ENCODE measurements at places on chromosomes 13 and 19.

DNA sequence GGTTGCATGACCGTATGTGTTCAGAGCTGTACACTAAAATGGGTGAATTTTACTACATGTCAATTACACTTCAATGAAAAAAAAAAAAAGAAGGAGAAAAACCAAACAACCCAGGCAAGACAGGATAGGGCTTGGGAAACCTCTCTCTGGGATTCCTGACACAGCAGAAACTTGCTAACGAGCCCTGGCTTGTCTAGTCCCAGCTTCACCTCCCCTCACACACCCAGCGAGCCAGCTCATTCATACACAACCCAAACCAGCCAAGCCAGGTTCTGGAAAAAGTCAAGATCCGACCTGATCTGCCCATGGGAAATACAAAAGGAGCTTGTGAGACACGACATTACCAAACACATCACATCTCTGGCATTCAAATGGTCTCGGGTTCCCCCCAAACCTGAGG lies 3.7 kb upstream of the TECR start:
- no peak for DNase-seq

DNA sequence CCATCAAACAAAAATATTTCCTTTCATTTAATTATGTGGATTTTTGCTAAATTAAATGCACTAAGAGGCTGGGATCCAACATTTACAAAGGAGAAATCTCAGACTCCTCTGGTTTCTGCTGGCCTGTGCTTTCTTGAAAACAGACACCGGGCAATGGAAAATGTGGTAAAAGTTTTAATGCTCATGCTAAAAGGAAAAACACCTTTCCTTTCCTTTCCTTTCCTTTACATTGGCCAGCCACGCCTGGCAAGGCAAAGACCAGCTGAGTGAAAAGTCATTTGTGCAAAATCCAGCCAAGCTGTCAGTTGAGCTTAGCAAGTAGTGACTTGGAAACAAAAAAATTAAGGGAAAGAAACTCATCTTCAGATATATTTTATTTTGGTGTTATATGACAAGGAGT lies 240.3 kb downstream of the LACC1 start:
- DNase-seq, result no peak

- no peak for DNase-seq
Observed at GRCh38 chr13:110520431-110521295, 40.9 kb downstream of the RAB20 start.

DNA sequence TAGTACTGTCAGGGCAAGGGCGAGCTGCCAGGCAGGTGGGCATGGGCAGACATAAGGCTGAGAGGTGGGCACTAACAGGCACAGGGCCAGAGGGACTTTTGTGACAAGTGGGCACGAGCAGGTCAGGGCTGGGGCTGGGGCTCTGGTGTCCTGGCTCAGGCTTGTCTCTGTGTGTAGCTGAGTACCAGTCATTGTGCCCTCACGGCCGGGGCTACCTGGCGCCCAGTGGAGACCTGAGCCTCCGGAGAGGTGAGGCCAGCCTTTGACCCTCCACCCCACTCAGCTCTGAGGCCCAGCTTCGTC lies 21.6 kb downstream of the LTBP4 start:
- DNase-seq, result no peak

DNA sequence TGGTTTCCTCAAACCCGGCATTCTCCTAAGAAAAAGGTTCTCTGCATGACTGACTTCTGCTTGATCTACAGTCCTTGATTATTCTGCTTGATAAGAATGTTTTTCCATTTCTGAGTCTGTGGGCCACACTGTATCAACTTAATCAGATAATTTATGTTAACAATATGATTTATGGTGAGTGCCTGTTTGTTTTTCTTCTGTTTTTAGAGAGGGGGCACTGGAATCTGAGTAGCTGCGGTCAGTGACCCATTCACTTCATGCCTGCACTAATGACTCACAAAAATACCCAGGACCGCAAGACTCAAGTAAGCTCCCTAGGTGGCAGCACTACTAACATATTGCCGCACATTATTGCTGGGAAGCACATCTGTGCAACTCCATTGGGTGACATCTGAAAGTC lies 542.3 kb upstream of the ATXN8OS start:
- no peak for DNase-seq

GRCh38 chr19:11949201-11949600 lies 15.6 kb upstream of the ZNF763 start:
- no peak for DNase-seq

GRCh38 chr13:74651121-74651520 lies 516.9 kb upstream of the KLF12 start:
- DNase-seq, result no peak

DNA sequence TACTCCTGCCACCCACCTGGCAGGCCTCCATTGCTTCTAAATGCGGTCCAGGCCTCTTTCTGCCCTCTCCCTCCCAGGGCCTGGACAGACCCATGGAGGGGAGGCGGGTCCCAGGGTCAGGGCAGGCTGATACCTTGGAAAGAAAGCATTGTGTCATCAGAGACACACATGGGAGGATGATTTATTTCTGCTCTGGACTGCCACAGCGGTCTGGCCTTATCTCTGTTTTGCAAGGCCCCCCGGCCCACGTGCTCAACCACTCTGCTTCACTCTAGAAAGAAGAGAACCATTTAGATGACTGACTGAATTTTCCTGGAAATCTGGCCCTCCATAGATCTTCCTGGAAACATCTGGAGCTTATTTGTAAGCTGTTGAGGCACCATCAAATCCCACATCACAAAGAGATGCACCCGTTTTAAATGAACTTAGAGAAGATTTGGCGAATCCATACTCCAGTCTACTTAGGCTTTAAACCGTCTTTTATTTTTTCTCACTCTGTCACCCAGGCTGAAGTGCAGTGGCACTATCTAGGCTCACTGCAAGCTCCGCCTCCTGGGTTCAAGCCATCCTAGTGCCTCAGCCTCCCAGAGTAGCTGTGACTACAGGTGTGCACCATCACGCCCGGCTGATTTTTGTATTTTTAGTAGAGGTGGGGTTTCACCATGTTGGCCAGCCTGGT lies 48.3 kb upstream of the URI1 start:
- DNase-seq, result no peak

DNA sequence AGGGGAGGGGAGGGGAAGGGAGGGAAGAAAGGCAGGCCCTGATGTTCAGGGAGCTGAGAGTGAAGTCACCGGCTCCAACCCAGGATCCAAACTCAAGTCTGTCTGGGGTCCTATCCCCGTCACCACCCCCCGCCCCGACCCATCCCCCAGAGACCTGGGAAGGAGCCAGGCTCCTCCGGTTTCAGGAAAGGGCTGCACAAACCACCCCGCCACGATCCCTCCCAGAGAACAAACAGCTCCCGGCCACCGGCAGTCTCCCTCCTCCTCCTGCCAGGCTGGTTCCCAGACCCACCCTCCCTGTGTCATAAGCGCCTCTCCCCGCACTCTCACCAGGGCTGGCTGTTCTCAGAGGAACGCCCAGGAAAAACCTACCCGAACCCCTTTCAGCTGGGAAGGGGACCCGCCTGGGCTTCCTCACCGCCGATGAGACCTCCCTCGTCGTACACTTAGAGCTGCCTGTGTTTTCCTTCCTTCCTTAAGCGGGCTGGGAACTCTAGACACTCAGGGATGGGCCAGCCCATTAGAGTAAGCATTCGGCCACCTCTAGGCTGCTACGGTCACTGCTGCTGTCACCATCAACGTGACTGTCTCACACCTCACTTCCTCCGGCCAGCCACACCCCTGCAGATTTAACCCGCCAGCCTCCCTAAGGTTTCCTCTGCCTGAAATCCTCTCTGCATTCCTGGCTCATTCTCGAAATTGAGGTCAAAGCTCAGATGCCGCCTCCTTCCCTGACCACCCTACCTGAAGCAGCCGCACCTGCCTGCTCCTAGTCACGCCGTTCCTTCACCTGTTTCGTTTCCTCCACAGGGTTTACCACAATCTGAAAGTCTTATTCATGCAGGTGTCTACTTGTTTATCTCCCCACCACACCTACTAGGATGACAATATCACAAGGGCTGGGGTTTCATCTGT lies 6.3 kb upstream of the RDH13 start:
- DNase-seq, result no peak

- DNase-seq, result no peak
Observed at GRCh38 chr13:31032528-31033113, 100.2 kb downstream of the TEX26 start.

Measured in activated gamma-delta T cell treated with anti-CD3 and anti-CD28 coated beads, Interleukin-2, amount 50 U/mL, for 16 hours (primary cell).